ENCODE measurements at places on chromosomes 3 and 15.

- DNase-seq: no peak
Measured at GRCh38 chr3:24303057-24303754, 191.4 kb downstream of the THRB start.

- no peak for DNase-seq
Measured at GRCh38 chr3:16587681-16588060, 17.6 kb downstream of the DAZL start.

DNA sequence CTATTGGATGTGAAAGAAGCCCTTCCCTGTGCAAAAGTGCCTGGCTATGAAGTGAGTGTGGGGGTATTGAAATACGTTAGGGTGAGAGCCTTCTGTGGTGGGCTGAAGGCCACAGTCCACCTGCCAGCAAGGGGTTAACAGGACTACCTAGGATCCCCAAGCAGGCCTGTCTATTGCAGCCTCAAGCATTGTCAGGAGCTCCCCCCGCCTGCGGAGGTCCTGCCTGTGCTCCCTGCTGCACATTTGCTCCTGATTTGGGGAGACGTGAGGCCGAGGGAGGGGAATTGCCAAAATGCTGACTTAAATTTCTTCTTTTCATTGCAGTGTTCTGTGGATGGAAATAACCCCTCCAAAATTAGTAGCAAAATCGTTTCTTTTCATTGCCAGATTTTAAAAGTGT is 56.2 kb downstream of the GABRG3 start:
- no peak for DNase-seq

DNA sequence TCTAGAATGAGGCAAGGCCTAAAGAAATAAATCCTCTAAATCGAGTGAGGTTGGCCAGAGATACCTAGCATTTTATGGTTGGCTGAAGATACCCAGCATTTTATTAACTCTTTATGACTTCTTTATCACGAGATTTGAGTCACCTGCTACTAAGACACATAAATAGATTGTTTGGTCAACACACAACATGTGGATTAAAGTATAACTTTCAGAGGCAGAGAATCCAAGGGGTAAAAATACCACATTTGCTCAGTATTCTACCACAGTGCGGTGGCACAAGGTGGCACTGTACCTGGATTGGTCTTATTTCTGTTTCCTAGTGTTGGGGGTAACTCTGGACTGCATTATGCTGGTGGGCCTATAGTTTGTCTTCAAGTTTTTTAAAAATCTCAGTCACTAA is 27.0 kb upstream of the VILL start:
- no peak for DNase-seq

GRCh38 chr3:172666873-172667694 is 43.8 kb downstream of the NCEH1 start:
- DNase-seq: peak; percentile 56

GRCh38 chr3:25265284-25265683 is 162.8 kb upstream of the RARB start:
- no peak for DNase-seq

DNA sequence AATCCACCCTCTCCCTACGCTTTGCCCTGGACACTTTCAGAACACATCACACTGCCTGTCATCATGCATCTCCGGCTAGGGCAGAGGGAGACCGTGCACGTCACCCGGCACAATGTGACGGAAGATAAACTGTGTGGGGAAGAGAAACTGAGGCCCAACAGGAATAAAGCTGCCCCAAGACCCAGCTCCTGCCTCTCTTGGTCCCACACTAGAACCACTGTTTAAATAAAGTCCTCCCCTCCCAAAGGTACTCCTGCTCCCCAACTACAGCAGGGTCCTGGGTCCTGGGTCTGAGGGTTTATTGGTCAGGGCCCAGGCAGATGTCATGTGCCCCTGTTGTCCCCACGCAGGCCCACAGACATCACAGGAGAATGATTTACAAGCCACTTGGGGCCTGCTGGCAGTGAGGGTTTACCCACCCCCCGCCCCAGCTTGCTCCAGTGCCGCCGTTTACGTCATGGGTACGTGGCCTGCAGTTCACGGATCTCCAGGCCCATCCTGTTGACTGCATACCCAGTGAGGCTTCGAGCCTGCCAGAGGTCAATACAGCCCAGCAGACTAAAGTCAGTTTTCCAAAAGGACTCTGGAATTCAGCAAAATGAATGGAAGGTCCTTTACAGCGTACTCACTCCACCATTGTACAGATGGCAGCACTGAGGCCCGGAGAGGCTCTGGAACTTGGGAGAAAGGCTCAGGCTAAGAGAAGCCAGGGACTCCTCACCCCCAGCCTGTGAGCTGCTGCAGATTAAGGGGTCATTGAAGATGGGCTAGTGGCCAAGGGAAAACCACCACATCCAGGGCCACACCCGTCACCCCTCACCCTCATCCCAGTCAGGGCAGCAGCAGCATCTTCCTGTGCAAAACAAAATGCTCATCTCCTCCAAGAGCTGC is 23.2 kb downstream of the ALS2CL start:
- no peak for DNase-seq

DNA sequence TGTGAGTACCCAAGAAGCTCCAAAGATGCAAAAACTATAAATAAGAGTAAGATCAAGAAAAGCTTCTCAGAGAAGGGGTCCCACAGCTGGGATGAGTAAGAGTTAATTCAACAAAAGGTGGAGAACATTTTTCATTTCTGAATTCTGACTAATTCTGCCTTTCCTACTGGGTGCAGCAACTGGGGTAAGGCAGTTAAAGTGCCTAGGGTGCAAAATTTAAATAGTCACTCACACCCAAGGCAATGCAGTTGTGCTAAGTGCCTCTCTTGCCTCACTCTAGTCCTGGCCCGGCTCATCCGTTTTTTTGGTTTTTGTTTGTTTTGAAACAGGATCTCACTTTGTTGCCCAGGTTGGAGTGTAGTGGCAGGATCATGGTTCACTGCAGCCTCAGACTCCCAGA is 240.2 kb downstream of the TP63 start:
- DNase-seq: no peak

GRCh38 chr15:74220475-74221248 is 15.5 kb upstream of the CCDC33 start:
- DNase-seq: no peak

DNA sequence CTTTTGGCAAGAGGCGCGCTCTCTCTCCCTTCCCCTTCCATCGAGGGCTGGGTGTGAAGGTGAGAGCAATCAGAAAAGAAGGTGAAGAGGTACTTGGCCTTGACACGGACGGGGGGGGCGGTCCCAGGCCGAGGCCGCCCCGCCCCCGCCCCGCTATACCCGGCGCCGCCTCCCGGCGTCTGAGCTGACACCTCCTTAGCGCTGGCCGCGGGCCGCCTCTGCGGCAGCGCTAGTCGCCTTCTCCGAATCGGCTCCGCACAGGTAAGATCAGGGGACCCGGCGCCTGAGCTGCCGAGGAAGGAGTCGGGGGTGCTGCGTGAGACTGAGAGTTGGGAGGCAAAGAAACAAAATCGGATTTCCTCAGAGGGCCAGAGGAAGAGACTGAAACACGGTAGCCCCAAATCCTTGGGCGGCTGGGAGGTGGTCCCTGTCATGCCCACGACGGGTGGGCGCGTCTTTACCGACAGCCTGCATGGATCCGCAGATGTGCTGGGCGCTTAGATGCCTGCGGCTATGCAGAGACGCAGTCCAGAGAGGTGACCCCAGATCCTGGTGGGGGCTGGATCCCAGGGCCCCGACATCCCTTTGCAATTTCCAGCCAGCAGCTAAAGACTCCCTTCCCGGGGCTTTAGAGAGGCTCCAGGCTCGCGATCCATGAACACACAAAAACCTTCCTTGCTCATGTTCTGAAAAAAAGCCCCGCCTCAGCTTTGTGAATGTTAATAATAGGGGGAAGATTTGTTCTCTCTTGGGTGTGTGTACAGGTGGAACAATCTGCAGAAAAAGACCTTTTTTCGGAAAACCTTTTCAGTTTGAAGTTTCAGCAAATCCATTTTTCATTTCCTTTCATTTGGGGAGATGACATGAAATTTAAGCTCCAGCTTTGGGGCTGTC is at the start of gene ENTPD3:
ENTPD3 (plus strand) TSS at position 184 of the 894 bp plus-strand sequence. CDS start 874 bp downstream, outside the sequence.
- DNase-seq: no peak

GRCh38 chr3:149122721-149123578 is 6.5 kb upstream of the HPS3 start:
- no peak for DNase-seq

DNA sequence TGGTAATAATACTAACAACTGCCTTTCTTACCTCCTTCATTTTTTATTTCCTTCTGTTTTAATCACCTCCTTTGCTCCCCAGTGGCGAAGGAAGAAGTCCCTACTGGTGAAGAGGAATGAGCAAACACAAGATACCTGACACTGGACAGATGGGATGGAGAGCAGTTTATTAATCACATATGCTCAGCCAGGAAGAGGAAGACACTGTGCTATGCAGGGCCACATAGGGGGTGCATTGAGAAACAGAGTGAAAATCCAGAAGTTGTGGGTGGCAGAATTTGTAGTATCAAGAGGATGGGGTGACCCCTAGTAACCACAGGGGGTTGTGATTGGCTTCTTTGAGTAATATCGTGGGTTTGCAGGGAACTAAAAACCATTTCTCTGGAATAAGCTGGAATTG is 1041.9 kb downstream of the OTOL1 start:
- DNase-seq: no peak

- no peak for DNase-seq
Measured at GRCh38 chr15:25797936-25798901, 64.9 kb downstream of the ATP10A start.

DNA sequence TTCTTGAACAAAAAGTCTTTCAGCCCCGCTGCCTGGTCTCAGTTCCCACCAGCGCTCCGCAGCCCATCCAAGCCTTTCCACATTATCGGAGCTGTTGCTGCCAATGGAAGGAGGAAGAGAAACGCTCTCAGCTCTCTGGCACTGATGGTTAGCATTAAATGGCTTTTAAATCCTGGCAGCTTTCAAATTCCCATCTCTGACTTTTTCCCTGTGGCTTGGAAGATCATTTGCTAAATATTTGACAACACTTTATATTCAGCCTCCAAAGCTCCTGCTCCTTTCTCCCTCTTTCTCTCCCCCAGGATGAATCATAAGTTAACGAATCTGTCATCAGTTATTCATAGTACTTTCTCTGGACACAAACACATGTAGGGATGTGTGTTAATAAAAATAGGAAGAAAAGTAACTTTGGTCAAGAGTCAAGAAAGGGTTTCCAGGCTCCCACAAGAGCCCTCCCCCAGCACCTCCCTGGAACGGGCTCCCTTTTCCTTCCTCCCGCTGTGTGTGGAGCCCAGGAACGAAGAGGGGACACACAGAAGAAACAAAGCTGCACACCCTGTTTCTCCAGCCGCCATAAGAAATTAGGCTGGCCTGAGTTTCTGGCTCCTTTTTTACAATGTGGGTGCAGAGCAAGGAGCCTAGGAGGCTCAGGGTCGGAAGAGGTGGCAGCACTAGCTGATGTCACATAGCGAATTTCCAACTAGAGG is 47.6 kb upstream of the TSEN2 start:
- DNase-seq: no peak

- DNase-seq: no peak
Measured at GRCh38 chr3:45178183-45179023, 32.2 kb upstream of the CDCP1 start.

- DNase-seq: no peak
Measured at GRCh38 chr3:82012775-82013174, 251.3 kb upstream of the GBE1 start.

GRCh38 chr3:176974279-176974678 is 223.0 kb downstream of the TBL1XR1 start:
- DNase-seq: no peak

GRCh38 chr3:132247211-132247610 is 70.0 kb upstream of the ACP3 start:
- no peak for DNase-seq

DNA sequence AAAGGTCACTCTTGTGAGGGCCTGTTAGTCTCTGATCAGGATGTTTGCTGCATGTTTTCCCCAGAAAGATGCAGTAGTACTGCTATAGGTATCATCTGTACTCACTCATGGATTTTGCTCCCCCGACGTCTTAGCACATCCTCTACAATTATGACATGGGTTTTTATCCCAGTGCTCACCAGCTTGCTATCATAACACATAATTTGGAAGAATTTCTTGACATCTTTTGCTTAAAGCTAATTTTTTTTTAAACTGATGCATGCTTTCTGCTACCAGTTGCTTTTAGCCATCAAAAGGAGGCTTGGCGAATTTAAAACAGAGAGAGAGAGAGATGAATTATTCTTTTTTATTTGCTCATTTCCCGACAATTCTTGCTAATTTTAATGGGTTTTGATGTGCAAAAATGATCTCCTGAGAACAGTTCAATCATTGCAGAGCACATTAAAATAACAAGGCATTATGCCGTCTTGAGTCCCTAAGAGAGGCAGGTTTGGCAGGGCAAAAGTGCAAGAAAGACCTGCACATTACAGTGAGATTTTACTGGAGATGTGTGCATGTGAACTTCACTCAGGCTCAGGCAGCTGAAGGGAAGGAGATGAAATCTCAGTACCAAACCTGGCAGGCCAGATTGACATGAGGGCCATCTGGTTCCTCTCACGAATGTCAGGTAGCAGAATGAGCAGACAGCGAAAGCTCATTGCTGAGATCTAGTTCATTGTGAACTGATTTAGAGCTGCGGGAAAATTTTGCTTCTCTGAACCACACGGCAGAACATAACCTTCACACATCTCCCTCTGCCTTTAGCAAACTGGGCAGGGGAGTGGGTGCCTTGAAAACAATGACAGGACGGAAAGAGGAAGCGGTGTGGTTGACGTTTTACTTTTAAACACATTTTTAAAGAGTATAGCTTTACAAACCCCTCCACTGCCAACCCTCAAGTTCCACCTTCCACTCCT is 25.9 kb upstream of the GOLGA8B start:
- DNase-seq: no peak

DNA sequence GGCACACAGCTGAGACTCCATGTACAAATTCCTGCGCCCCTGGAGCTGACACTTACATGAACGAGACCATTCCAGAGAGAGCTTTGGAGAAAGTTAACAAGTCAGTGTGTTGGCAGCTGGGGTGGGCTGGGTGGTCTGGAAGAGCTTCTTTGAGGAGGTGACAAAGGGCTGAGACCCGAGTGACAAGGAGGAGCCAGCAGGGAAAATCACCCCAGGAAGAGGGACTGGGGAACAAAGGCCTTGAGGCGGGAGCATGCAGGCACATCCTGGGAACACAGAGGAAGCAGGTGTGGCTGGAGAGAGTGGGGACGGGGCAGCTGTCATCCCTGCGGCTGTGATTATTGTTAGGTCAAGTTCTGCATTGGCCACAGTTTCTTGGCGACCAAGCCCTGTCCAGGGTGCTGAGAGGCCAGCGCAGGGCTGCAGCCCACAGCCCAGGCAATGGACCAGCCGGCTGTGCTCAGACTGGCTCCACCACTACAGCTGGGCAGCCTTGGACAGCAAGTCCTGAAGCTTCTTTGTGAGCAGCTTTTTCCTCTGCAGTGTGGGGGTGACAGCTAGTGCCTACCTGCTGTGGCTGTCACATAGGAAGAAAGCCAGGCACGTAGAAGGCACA is 34.2 kb upstream of the PRR23E start:
- no peak for DNase-seq

All from stimulated activated CD8-positive, alpha-beta memory T cell treated with anti-CD3 and anti-CD28 coated beads, Interleukin-7, amount 100 ng/mL, for 24 hours (primary cell).